ENCODE measurements at places on chromosomes 5 and 9. TPM values are rescaled to one million over a fixed set of nuclear protein-coding genes. Genes with fewer than 3 reads are reported as not detected.
A peak's percentile ranks its signal among the peaks of the same experiment; 100 is the strongest.

AIF1L gene
- 22.8 TPM for total RNA-seq

GRCh38 chr5:125176005-125176390 is 429.6 kb upstream of the ZNF608 start:
- DNase-seq: no peak

DNA sequence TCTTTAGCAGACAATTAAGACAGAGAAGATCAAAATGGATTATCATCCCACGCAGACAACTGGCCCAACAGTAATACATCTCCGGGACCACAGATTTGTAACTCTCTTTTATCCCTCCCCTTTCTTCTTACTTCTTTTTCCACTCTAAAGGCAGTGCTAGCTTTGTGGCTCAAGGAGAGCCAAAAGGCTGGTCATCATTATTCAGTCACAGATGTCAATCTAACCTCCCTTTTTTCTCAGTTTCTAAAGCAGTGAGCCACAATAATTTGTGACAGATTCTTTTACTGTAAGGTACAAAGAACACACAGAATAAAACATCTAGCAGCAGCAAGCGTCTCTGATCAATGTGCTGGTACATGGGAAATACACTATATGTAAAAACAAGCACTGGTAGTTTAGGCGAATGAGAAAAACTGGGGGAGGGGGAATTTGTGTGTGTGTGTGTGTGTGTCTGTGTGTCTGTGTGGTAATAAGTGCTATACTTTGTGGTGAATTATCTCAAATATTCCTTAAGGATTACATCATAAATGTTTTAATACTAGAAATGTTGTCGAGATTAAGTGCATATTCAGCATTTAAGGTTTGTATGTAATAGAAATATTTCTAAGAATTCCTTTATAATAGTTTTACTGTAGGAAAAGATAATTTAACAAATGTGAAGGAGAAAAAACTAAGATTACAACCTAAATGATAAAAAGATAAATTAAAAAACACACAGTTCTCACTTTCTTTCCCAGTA is 140.2 kb downstream of the DENND1A start:
- DNase-seq: no peak

- no peak for DNase-seq
Measured at GRCh38 chr5:64619609-64620008, 70.7 kb upstream of the SHISAL2B start.

ISCA1 gene
- total RNA-seq: 72.5 TPM

DNA sequence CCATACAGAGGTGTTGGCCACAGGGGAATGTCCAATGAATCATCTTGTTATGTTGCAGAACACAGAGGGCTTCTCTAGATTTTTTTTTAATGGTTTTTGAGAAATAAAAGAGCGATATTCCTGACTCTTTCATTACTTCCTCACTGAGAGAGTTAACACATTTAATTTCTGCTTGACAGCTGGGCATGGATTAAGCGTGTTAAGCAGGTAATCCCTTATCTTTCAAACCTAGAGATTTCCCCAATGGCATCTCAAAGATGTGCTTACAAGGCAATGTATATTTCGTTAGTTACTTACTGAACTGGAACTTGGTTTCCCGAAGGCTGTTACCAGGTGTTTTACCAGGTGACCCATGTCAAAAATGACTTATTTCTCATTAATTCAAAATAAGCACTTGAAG is 21.8 kb upstream of the ADCY2 start:
- no peak for DNase-seq

HTR4 gene
- 0.22 TPM for total RNA-seq

ADGRV1 gene
- total RNA-seq: not detected

DNA sequence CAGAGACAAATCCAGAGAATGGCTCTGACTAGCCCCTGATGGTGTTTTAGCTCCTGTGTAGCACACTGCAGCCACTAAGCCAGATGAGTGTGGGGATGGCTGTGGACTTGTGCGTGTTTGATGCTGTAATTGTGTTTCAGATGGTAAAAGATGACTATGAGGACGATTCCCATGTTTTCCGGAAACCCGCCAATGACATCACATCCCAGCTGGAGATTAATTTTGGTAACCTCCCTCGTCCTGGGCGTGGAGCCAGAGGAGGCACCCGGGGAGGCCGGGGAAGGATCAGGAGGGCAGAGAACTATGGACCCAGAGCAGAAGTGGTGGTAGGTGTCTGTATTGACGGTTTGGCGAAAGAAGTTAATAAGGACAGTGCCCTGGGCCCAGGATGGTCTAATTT is 38.0 kb downstream of the HABP4 start:
- no peak for DNase-seq

DNA sequence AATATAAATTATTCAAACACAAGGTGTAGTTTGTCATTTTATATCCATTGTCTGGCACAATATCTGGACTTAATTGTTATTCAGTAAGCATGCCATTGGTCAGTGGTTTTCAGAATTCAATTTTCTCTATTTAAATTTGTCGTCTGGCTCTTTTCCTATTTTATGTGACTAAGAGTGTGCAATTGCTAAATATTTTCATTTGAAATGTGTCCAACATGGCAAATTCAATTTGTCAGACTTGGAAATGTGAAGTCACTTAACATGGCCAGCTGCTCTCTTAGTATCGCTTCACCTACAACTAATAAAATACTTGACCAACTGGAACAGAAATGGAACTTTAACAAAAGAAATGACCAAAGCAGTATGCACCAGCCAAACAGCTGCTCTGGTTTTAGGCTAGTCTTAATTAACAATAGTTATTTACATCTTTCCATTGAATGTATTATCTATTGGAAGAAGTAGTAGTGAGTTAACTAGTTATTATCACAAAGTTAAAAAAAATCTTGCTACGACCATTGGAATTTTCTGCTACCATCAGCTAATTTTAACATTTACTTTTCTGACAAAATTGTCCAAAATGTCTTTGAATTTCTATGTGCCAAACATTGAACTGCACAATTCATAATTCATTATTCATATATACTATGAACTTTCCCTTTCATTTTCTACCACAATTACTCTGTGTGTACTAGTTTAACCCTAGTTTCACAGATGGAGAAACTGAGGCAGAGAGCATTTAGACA is 720.7 kb upstream of the FAM174A start:
- no peak for DNase-seq

GRCh38 chr5:39106322-39106721 is 32.1 kb upstream of the RICTOR start:
- no peak for DNase-seq

- DNase-seq: no peak
Measured at GRCh38 chr9:18477719-18478118, 3.8 kb downstream of the ADAMTSL1 start.

GRCh38 chr5:22719842-22720241 is 133.3 kb downstream of the CDH12 start:
- DNase-seq: no peak

GRCh38 chr5:149060325-149060724 is 2.5 kb downstream of the SH3TC2 start:
- peak; percentile 65 for DNase-seq

WHRN gene
- 0.56 TPM for total RNA-seq

- DNase-seq: no peak
Measured at GRCh38 chr5:56106837-56107236, 112.1 kb upstream of the IL6ST start.

DNA sequence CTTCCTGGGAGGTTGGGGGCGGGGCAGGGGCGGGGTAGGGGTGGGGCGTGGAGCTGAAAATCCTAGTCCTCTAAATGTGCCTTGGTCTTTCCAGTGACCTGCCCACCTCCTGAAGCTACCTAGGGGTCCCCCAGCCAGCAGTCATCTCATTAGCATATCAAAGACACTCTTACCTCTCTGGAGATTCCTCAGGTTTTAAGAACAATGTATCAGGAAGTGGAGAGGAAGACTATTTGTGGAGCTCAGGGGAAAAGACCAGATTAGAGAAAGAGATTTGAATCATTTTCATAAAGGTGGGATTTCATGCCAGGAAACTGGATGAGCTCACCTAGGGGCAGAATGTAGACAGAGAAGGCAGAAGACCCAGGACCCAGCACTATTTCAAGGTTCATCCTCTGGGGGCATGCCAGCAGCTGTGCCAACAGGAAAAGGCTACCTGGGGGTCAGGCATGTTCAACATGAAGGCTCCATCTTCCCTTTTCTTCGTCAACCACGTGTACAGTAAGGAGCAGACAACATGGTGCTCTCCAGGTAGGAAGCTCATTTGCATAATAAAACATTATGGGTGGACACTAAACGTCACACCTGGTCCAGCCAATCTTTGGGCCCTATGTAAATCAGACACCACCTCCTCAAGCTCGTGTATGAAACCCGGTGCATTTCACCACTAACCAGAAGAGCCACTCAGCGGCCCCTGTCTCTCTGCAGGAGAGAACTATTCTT is 6.9 kb downstream of the GMCL2 start:
- DNase-seq: no peak

TNC gene
- total RNA-seq: 1.1 TPM

DNA sequence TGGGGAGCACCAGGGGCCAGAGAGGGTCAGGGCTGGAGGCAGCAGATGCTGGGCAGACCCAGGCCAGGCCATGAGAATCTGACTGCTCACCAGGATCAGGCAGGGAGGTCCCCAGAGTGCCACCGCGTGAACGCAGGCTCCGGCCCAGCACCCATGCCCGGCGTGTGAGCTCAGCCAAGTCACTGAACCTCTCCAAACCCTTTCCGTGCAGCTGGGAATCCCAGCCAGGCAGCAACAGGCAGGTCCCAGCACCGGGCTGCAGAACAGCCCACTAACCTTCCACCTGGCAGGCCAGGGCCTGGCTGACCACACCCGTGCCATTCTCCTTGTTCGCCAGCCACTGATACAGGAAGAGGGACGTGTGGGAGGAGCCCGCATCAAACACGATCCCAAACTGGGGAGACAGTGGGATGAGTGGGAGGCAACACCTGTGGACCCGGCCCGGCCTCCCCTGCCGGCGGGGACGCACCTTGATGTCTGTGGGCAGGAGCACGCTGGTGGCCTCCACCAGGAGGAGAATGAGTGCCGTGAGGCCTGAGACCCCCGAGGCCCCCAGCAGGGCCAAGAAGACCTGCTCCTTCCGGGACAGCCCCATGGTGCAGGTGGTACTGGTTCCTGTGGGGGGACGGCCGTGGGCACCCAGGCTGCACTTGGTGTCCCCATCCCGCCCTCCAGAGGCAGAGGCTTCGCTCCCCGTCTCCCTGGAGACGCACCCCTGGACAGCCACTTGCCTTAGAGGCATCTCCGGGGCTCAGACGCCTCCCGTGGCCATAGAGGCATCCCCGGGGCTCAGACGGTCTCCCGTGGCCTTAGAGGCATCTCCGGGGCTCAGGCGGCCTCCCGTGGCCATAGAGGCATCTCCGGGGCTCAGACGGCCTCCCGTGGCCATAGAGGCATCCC is 3.2 kb downstream of the ENTPD8 start:
- DNase-seq: peak; percentile 18

ZNF454 gene
- total RNA-seq: 1.5 TPM
